ENCODE measurements at places on chromosomes 7 and 10.

GRCh38 chr10:121667948-121668313 lies 69.7 kb upstream of the FGFR2 start:
- DNase-seq, result no peak

- no peak for DNase-seq
Measured at GRCh38 chr7:30780941-30781340, 9.7 kb downstream of the MINDY4 start.

DNA sequence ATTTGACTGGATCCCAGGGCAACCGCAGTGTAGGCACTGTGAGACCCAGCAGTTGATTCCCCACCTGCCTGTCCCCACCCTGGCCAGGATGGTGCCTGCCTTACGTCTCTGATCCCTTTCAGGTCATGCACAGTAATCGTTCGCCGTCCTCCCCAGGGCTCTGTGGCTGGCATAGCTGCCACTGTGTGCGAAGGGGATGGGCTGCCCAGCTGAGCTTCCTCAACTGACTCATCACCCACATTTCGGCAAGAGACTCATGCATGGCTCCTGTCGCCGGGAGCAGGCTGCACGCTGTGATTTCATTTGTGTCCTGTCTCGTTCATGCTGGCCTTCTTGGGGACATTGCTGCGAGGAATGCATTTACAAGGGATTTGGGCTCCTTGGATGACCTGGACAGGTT lies 252.4 kb downstream of the KLF6 start:
- no peak for DNase-seq

DNA sequence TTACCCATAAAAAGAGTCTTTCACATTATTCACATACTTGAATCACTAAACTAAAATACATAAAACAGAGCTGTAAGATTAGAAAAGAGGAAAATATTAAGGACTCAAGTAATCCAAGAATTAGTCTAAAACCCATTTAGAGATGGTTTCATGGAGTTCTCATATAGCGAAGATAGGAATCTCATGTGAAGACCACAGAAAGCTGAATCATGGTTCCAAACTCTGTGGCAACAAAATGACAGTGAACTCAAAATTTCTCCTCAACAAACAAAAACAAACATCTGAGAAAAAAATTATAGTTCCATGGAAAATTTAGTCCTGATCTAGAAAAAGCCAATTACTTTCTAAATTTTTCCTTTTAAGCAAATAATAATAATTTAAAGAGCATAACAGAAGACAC lies 34.6 kb downstream of the BAZ1B start:
- DNase-seq, result no peak

Data from NCI-H2171 treated with DMSO at 0.1 percent for 48 hours (cell line).